ENCODE measurements at places on chromosomes 4 and X.

DNA sequence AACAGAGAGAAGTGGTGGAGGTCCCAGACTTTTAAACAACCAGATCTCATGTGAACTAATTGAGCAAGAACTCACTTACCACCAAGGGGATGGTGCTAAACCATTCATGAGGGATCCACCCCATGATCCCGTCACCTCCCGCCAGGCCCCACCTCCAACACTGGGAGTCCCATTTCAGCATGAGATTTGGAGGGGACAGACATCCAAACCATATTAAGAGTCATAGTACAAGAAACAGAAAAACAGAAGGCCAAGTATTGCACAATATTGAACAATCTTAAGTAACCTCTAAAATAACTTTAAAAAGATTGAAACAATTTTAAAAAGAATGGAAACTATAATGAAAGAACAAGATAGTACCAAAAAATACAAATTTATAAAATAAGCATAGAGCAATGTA, 110.0 kb downstream of the CBR4 start:
- no peak for DNase-seq

DNA sequence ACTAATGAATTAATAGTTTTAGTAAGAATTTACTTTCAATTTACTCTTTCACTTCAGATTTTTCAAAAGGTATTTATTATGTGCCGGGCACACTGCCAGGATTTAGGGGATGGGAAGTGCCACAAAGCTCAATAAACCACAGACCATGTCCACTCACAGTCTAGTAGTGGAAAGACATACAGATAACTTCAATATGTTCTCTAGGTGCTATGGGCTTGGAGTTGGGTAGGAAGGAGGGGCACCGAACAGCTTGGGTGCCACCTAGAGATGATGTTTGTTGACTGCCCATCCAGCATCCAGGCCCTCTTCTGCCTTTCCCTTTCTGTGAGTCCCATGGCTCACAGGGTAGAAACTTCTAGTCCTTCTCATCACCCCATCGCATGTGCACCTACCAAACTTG, 17.8 kb downstream of the MFAP3L start:
- no peak for DNase-seq

- DNase-seq = no peak
These were observed 111.3 kb downstream of the PCDH18 start for GRCh38 chr4:137420901-137421396.

GRCh38 chr4:80186676-80187075, 10.6 kb upstream of the PRDM8 start:
- no peak for DNase-seq

- no peak for DNase-seq
These were observed 14.2 kb downstream of the NSD2 start for GRCh38 chr4:1885414-1885813.

- no peak for DNase-seq
These were observed 440.9 kb downstream of the NKX6-1 start for GRCh38 chr4:84058201-84058600.

DNA sequence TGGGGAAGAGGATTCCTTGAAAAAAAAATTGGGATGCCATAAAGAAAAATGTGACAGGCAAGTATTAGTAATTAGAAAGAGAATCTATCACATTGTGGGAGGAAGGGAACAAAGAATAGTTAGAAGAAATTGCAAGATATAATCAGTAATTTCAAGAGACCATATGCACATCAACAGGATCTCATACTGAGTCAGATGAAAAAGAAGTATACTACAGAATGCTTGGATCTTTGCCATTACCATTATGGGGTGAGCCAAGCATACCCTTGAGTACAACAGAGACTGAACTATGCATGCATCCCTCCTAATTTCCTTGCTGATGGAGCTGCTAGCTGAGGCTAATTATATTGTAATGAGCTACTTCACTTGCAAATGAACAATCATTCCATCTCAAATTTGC, 287.6 kb downstream of the PAPSS1 start:
- no peak for DNase-seq

- DNase-seq = peak; percentile 4
These were observed 89.5 kb upstream of the CITED1 start for GRCh38 chrX:72395237-72395636.

GRCh38 chr4:100907465-100908454, 389.9 kb upstream of the EMCN start:
- no peak for DNase-seq

DNA sequence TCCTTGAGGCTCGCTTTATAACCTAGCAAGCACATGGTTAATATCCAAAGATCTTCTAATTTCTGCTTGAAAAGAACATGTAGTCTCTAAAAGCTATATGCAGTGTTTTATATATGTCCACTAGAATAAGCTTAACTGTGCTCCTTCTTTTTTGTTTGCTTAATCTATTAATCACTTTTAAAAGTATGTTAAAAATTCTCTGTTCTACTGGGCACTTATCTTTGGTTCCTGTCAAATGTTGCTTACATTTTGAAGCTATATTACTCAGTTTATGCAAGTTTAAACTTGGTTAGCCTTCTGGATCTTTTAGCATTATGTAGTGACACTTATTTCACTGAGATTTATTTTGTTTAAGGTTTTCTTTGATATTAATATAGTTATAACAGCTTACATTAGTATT, 32.5 kb downstream of the MAOA start:
- DNase-seq = no peak

DNA sequence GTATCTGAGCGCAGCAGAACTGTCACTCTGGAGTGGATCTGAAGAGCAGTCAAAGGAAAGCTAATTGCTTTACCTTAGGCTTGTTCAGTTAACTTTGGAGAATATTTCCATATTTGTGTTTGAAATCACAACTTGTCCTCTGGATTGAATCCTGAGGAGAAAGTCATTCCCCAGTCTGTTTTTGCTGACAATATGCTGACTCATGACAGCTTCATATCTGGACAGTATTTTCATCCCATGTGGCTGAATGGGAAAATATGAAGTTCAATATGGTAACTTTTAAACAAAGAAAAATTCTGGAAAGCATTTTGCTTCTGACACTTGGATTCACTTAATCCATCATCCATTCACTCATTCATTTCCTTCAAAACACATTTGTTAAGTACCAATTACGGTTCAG, 46.3 kb upstream of the MAGEC3 start:
- DNase-seq = no peak

DNA sequence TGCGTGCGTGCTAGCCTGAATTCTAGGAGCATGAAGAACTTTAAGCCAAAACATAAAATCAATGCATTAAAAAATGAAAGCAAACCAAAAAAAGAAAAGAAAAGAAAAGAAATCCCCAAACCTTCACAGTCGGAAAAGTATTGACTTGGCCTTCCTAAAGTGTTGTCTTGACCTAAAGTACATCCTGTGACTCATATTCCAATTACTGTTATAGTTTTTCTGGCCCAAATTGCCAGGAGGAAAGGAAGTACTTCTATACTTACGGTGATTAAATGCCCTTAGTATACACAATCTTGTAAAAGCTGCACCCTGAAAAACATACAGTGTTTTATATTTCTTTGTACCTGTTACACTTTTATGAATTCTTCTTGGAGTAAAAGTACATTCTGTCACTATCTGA, 512.8 kb downstream of the ANKRD50 start:
- DNase-seq = no peak

GRCh38 chrX:100696699-100697351, 35.1 kb downstream of the SYTL4 start:
- DNase-seq = no peak

DNA sequence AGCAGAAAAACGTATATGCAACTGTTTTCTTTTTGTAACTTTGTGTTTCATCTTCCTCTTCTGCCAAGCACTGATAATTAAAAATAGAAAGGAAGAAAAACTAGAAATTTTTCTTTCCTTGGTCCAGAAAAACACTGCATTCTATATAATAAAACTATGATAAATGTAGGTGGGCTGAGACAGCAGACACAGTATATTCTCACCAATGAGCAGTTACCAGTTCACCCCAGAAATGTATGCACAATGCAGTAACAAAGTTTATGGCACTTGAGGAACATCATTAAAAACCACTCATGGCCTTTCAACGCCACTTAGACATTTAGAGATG, 79.4 kb downstream of the FAT1 start:
- no peak for DNase-seq

GRCh38 chrX:63746715-63747114, 38.3 kb downstream of the ARHGEF9 start:
- no peak for DNase-seq

DNA sequence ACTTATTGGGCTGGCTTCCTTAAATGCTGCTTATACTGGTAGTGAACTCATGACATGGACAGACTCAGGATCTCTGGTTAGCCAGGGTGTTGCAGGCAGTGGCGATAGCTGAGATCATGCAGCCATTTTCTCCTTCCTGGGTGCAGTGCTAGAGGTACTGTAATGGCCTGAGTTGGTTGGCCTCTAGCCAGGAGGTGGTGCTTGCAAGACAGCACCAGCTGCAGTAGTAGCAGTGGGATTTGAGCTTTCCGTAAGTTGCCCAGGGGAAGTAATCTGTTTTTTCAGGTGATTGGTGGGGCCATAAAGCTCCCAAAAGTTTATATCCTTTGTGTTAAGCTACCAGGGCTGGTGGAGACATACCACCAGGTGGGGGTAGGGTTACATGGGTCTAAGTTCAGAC, 45.1 kb upstream of the AADAT start:
- no peak for DNase-seq

GRCh38 chrX:143437439-143437838, 79.8 kb downstream of the SPANXN3 start:
- DNase-seq = no peak

- DNase-seq = peak; percentile 37
These were observed 62.1 kb downstream of the RHOXF2B start for GRCh38 chrX:120015145-120016067.

DNA sequence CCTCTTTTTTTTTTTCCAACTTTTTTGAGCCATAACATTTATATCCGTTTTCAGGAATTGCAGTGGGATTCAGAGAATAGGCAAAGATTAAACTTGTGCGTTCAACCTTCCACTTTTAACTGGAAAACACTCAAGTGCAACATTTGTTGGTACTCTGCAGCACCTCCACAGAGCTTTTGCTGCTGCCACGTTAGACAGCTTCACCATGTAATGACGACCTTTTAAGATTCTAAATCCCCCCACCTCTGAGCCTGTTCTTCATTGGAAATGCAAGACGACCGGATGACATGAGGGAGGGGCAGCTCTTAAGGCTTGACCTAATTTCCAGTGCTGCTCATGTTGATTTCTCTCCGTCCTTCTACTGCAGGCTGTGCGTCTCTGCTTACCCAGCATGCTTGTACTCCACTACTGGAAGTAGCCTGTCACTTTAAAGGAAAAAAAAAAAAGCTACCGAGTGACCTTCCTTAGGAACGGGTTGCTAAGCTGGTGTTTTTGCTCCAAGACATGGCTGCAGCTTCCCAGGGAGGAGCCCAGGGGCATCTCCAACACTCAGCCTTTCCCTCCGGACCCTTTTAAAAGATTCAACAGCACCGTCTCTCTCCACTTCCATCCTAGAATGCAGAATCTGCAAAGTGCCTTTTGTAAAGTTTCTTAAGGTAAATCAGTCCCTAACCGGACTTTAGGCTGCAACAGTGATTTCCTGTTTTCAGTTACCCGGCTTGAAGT, at the start of gene CC2D2A:
Gene CC2D2A, plus strand, starts transcription at position 481 of the 726 bp plus-strand sequence. CDS start 6,051 bp downstream, outside the sequence.
- DNase-seq = peak; percentile 76

DNA sequence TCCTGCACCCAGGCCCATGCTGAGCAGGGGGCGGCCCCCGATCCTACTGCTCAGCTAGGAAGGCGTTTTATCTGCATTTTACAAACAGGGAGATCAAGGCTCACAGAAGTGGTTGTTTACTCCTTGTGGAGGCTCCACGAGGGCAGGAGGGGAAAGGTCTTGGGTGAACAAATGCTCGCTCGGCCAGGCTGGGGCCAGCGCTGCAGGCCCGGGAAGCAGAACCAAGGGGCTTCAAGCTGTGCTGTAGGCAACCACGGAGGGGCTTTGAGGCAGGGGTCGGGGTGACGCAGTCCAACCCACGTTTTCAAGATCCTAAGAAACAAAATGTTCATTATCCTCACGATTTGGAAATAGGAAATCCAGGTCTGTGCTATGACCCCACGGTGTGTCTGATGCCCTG, 125.8 kb downstream of the HMX1 start:
- no peak for DNase-seq

- no peak for DNase-seq
These were observed 157.7 kb upstream of the RASGEF1B start for GRCh38 chr4:81629366-81629765.

- no peak for DNase-seq
These were observed 243.2 kb downstream of the MGST2 start for GRCh38 chr4:139908636-139909437.

- DNase-seq = no peak
These were observed 74.3 kb upstream of the TEX13D start for GRCh38 chrX:124257924-124258702.

DNA sequence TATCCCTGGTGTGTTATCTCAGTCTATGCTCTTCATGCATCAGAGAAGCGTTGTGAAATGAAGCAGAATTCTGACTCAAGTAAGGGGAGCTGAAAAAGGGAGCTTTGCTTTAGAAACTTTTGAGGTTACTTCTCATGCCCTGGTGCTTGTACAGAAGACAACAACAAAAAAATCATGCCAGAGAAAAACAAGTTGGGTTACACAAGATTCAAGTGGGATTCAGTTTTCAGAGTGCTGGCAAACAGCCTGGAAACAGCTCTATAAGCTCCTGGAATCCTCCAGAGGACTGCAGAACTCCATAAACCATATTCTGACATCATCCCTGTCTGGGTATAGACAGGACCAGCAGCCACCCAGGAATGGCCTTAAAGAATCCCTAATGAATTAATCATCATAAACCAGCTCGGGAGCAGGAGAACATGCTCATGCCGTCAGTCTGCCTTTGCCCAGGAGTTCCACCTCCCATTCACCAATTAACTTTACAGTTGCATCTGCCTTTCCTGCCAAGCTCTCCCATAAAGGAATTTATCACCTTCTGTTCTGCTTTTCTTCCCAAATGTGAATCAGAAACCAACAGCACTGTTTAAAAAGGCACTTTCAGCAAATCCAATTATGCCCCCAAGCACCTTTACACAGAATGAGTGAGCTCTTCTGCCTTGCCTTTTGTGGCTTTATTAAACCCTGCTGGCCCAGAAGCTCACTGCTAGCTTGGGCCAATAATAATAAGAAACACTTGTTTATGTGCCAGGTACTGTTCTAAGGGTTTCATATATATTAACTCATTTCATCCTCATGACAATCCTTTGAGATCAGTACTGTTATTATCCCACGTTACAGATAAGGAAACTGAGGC, 54.5 kb upstream of the FBXW7 start:
- DNase-seq = no peak

- peak; percentile 22 for DNase-seq
These were observed 848 bp upstream of the KCND1 start for GRCh38 chrX:48972220-48973164.

DNA sequence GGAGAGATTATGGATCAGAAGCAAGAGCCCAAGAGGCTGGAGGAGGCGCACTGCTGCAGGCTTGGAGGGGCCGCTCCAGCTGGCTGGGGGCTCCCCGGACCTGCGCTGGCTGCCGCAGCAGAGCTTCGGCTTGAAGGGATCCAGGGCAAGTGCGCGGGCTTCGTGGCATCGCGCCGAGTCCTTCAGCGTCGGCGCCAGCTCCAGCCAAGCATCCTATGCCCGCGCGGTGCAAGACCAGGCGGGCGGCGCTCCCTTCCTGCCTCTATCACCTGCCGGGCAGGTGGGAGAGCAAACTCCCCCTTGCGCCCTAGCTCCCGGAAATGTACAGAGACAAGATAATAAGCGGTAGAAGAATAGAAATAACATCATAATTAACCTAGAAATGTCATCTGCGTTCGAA, 10.5 kb upstream of the UCP1 start:
- DNase-seq = no peak

All from right kidney (tissue), 9 donors.